ENCODE measurements at places on chromosomes 11 and 22.

- no peak for DNase-seq
- peaks cover 80% of the 10 kb centered on the region for H3K27me3 ChIP-seq
- no peaks in the 10 kb centered on the region for H3K4me1 ChIP-seq
- no peaks in the 10 kb centered on the region for H3K36me3 ChIP-seq
Observed at GRCh38 chr22:42430528-42431125, 1.6 kb downstream of the NFAM1 start.

- no peak overlapping the region for H3K27ac ChIP-seq
- no peaks in the 10 kb centered on the region for H3K27me3 ChIP-seq
- no peak for DNase-seq
- peaks cover 7% of the 10 kb centered on the region for H3K36me3 ChIP-seq
Observed at GRCh38 chr11:65992056-65992455, 9.9 kb downstream of the EIF1AD start.

GRCh38 chr22:18952022-18952421, 15.9 kb upstream of the PRODH start:
- H3K4me3 ChIP-seq: no peak overlapping the region
- no peaks in the 10 kb centered on the region for H3K4me1 ChIP-seq
- no peak for DNase-seq
- H3K36me3 ChIP-seq: no peaks in the 10 kb centered on the region
- no peak overlapping the region for H3K27ac ChIP-seq

GRCh38 chr22:30665786-30666185, 1.9 kb downstream of the DUSP18 start:
- no peak for DNase-seq
- H3K36me3 ChIP-seq: peaks cover 16% of the 10 kb centered on the region
- peaks cover 18% of the 10 kb centered on the region for H3K27me3 ChIP-seq

DNA sequence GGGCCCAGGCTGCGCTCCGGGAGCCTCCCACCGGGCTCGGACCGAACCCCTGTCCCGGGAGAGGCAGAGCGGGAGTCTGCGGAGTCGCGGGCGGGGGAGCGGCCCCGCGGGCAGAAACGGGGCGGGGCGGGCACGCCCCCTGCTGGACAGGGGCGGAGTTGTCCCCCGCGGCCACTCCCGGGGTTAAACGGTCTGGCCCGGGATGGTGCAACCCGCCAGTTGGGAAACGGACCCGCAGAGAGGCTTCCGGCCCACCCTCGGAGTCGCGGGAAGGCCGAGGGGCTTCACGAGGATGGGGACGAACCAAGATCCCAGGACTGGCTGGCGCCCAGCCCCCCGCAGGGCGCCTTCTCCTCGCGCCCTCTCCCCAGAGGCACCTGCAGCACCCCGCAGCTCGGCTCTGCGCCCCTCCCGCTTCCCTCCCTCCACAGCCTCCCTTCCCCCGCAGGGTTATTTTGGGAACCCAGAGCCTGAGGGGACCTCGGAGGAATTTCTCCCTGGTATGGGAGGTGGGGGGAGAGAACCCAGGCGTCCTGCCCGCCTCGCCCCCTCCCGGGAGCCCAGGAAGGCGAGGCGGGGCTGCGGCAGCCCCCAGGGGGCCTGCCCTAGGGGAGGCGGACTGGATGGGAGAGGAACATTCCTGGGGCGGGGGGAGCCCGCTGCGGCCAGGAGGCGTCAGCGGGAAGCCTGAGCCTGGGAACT, 902 bp downstream of the RASGRP2 start:
- peaks cover 4% of the 10 kb centered on the region for H3K27me3 ChIP-seq
- peak; percentile 81 for DNase-seq
- peak overlapping the region; percentile 96 for H3K4me3 ChIP-seq
- no peak overlapping the region for H3K27ac ChIP-seq
- peaks cover 53% of the 10 kb centered on the region for H3K4me1 ChIP-seq

- H3K36me3 ChIP-seq: no peaks in the 10 kb centered on the region
- H3K4me1 ChIP-seq: no peaks in the 10 kb centered on the region
- DNase-seq: no peak
Observed at GRCh38 chr11:16126362-16126761, 230.0 kb downstream of the SOX6 start.

- peaks cover 66% of the 10 kb centered on the region for H3K27me3 ChIP-seq
- no peak within 1 kb of the TSS for H3K27ac ChIP-seq
- peak within 1 kb of the TSS; percentile 40 for H3K4me3 ChIP-seq
- H3K4me1 ChIP-seq: peaks cover 8% of the 10 kb centered on the region
Observed at GRCh38 chr11:1389932-1390568, at the start of gene BRSK2. BRSK2 (plus strand) TSS chr11:1389934; CDS start chr11:1390285, 351 bp downstream.

- H3K4me1 ChIP-seq: peaks cover 45% of the 10 kb centered on the region
- peaks cover 34% of the 10 kb centered on the region for H3K36me3 ChIP-seq
- H3K27ac ChIP-seq: peak overlapping the region; percentile 73
- H3K4me3 ChIP-seq: no peak overlapping the region
- DNase-seq: no peak
Observed at GRCh38 chr22:26486394-26486793, 2.7 kb downstream of the SRRD start.

GRCh38 chr11:4496557-4497248, 14.3 kb downstream of the OR52K1 start:
- H3K4me3 ChIP-seq: no peak overlapping the region
- H3K36me3 ChIP-seq: no peaks in the 10 kb centered on the region
- H3K27ac ChIP-seq: no peak overlapping the region
- peaks cover 3% of the 10 kb centered on the region for H3K27me3 ChIP-seq
- DNase-seq: no peak

- H3K36me3 ChIP-seq: no peaks in the 10 kb centered on the region
- H3K27ac ChIP-seq: no peak overlapping the region
- no peak overlapping the region for H3K4me3 ChIP-seq
- H3K27me3 ChIP-seq: peaks cover 52% of the 10 kb centered on the region
- H3K4me1 ChIP-seq: no peaks in the 10 kb centered on the region
Observed at GRCh38 chr22:23534851-23535717, 45.0 kb downstream of the IGLL1 start.

DNA sequence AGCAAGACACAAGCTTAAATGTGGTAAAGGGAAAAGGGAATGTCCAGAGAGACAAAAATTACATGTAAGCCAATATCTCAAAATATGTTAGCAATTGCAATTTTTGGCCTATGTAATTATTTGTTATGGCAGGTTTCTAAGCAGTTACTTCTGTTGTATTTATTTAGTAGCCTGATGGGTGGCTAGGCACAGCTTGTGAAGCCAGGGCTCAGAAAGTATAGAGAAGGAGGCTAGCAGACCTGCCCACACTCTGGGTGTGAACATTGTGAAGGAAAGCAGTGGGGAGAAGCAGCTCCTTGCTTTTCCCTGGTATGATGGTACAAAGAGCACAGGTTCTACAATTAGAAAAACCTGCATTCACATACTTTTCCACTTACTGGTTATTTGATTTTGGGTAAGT, 196.5 kb upstream of the PGR start:
- no peak overlapping the region for H3K4me3 ChIP-seq
- H3K27ac ChIP-seq: no peak overlapping the region
- H3K36me3 ChIP-seq: no peaks in the 10 kb centered on the region
- no peak for DNase-seq
- no peaks in the 10 kb centered on the region for H3K27me3 ChIP-seq

DNA sequence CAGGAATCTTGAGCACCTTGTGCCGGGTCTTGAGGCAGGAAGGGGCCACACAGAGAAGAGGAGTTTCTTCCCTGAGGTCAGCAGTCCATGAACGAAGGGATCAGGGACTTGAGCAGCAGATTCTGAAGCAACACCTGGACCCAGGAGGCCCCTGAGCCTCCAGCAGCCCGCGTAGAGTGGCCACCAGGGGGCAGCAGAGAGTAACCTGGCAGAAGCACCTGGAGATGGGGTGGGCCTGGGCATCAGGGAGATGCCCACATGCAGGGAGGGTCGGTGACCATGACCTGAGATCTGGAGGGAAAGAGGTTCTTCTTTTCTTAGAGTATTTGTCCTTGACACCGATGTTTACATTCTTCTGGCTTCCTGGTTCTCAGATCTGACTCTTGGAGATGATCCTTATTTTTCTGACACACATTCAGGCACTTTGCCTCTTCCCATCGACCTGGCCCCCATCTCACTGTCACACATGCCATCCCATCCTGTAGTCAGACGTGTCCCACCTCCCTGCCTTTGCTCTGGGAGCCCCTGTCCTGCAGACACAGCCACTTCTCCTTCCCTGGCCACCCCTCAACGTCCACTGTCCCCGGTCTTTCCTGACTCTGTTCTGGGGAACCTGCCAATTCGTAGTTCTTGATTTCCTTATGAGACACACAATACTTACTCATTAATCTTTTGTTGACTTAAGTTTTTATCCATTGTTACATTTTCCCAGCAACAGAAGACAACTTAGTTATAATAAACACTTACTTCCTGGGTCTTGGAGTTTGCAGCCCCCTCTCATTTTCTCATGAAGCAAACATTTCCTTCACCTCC, 66.5 kb downstream of the GGTLC2 start:
- no peaks in the 10 kb centered on the region for H3K4me1 ChIP-seq
- H3K27me3 ChIP-seq: peaks cover 41% of the 10 kb centered on the region
- H3K27ac ChIP-seq: no peak overlapping the region
- H3K36me3 ChIP-seq: no peaks in the 10 kb centered on the region

DNA sequence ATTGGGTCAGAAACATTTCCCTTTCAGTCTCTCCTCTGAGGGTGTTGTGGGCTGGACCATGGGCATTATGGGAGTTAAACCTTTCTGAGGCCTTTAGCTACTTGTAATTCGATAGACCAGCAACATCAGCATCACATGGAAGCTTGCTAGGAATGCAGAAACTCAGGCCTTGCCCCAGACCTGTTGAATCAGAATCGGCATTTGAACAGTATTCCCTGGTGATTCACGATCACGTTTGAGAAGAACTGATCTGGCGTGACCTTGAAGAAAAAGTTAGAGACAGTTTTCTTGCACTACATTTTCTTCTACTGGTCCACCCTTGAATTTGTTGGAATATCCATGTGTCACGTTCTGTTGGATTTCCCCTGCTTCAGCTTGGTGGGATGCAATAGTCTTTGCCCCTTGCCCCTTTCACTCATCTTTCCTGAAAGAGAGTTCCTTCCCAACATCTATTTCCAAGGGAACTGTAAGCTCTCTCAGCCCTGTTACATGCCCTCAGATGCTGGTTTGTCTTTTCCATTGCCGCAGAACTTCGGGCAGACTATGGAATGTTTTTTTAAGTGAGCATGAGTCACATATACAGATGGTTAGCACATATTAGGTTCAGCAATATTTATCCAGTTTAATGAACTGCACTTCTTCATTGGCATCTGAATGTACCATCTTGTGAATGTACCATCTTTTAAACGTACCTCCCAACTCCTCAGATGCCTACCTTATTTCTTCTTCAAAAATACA, 23.9 kb downstream of the EHF start:
- H3K36me3 ChIP-seq: no peaks in the 10 kb centered on the region
- H3K4me3 ChIP-seq: no peak overlapping the region
- H3K4me1 ChIP-seq: peaks cover under 1% of the 10 kb centered on the region
- no peak overlapping the region for H3K27ac ChIP-seq

- H3K36me3 ChIP-seq: no peaks in the 10 kb centered on the region
- no peak overlapping the region for H3K27ac ChIP-seq
- H3K4me3 ChIP-seq: no peak overlapping the region
- DNase-seq: peak; percentile 8
- no peaks in the 10 kb centered on the region for H3K4me1 ChIP-seq
- H3K27me3 ChIP-seq: peaks cover 11% of the 10 kb centered on the region
Observed at GRCh38 chr11:44548032-44548695, 17.3 kb upstream of the CD82 start.

- H3K27ac ChIP-seq: no peak overlapping the region
- DNase-seq: no peak
- H3K27me3 ChIP-seq: peaks cover 56% of the 10 kb centered on the region
- peaks cover 1% of the 10 kb centered on the region for H3K36me3 ChIP-seq
Observed at GRCh38 chr11:123253223-123253622, 58.2 kb upstream of the CLMP start.

- H3K27me3 ChIP-seq: no peaks in the 10 kb centered on the region
- H3K27ac ChIP-seq: no peak overlapping the region
- no peak for DNase-seq
- peaks cover 52% of the 10 kb centered on the region for H3K4me1 ChIP-seq
- no peak overlapping the region for H3K4me3 ChIP-seq
Observed at GRCh38 chr22:40387746-40388145, 17.4 kb downstream of the SGSM3 start.
